ENCODE measurements at places on chromosomes 2 and 18.

DNA sequence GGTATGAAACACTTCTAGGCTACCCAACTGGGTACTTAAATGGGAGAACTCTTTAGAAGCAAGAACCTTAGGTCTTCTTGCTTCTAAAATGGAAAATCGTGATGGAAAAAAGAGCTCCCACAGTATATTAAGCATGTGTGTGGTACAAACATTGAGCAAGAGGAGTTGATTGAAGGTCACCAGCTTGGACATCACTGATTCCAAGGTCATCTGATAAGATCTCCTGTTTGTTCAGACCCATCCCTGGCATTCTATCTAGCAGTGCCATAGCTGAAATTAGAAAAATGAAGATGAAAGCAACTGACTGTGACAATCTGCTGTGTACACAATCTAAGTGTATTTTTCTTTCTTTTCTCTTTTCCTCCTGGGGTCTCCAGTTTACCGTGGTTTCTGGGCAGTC lies 35.7 kb downstream of the TMEM182 start:
- DNase-seq, result no peak

DNA sequence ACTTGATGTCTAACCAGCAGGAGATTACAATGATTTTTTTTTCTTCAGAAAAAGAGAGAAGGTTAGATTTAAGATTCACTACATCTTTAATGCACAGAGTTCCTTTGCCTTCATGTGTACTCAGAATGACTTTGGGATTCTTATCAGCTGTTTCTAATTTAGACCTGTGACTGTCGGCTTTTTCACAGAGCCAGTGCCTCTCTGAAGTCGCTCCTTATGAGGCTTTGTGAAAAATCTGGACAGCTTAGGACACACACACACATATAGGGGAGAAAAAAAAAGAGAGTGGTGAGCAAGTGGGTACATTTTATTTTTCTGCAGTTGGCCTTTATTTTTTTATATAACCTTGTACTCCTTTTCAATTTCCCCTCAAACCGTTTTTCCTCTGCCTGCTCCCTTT lies 893.1 kb upstream of the CELF4 start:
- DNase-seq, result no peak

DNA sequence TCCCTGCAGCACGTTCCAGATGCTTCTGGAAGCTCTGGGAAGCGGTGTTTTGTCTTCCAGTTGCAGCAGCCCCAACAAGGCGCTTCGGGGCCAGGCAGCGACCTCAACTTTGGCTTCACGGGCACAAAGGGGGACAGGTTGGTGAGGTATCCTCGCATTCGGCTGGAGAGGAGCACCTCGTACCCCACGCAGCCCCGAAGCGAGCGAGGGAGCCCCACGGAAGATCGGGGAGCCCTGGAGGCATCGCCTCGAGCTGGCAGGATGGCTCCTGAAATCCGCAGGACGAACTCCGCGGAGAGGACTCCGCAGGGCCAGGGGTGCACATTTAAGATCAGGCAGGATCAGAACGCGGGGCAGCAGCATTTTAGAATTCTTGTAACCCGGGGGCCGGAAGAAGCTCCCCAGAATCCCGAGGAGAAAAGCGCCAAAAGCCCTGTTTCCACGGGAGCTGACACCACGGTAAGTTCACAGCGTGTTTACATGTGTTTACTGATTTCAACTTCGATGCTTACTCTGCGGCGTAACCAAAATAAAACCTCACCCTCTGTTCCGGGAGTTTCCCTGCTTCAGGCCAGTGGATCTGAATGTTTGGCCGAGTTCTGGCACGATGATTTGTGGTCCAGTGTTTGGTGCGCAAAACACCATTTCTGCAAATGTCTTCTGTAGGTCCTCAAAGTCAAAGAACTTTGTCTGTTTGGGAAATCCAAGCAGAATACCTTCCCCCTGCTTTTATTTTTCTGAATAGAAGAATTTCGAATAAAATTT lies 212.5 kb downstream of the NEDD4L start:
- DNase-seq, result no peak

DNA sequence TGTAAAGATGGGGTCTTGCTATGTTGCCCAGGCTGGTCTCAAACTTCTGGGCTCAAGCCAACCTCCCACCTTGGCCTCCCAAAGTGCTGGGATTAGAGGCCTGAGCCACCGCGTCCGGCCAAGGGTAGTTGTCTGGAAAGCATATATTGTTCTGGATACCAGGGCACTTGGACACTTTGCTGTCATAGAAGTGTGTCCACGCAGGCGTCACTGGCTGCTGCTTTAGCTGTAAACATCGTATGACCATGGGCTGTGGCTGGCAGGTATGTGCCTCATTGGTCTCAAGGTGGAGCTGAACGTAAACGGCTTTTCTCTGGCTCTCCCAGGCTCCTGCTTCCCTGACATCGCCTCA lies 3.2 kb upstream of the GPR35 start:
- no peak for DNase-seq

DNA sequence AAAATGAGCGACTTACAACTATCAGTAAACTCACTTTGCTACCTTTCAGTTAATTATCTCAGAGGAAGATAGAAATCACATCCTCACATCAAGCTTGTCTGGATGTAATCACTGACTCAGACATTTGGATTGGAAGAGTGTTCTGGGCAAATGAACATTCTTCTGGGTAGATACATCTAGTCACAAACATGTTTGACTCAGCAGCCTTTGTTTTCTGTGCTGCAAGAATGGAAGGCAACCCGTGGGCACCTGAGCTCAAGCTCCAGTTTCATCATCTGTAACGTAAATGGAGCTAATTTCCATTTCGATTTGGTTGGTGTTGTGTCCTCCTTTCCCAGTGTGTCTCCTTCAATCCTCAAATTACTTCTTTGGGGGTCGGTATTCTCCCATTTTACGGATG lies 58.5 kb downstream of the ACAA2 start:
- DNase-seq, result no peak

DNA sequence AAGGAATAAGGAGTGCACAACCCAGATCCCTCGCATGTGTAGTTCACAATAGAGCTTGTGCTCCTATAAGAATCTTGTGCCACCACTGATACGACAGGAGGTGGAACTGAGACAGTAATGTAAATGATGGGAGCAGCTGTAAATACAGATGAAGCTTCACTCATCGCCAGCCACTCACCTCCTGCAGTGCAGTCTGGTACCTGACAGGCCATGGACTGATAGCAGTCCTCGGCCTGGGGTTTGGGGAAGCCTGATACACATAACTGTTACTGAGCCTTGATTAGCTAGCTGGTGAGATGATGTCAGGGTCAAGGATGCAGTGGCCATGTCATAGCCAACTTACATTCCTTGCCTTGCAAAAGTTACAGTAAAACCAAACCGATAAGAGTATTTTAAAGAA lies 376.6 kb downstream of the NBAS start:
- DNase-seq, result no peak

- no peak for DNase-seq
These were observed 202.1 kb downstream of the RNF144A start for GRCh38 chr2:7119132-7119835.

DNA sequence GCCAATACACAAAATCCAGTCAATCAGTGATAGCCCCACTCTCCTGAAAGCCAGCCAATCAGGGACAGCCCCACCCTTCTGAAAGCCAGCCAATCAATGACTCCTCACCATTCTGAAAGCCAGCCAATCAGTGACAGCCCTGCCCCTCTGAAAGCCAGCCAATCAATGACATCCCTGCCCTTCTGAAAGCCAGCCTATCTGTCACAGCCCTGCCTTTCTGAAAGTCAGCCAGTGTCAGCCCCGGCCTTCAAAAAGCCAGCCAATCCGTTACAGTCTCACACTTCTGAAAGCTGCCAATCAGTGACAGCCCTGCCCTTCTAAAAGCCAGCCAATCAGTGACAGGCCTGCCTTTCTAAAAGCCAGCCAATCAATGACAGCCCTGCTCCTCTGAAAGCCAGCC lies 95.9 kb upstream of the HDAC4 start:
- no peak for DNase-seq

- DNase-seq, result no peak
These were observed 185.6 kb downstream of the LPIN1 start for GRCh38 chr2:11932048-11932512.

GRCh38 chr2:25492726-25493125 lies 151.0 kb upstream of the DNMT3A start:
- no peak for DNase-seq

- no peak for DNase-seq
These were observed 4.6 kb downstream of the LOXL3 start for GRCh38 chr2:74548900-74549826.

- DNase-seq, result peak; percentile 31
These were observed at the start of gene SPDYA for GRCh38 chr2:28810384-28811285. TSS of gene SPDYA (plus strand) at chr2:28810834. CDS start at chr2:28816015, 5,181 bp downstream.

DNA sequence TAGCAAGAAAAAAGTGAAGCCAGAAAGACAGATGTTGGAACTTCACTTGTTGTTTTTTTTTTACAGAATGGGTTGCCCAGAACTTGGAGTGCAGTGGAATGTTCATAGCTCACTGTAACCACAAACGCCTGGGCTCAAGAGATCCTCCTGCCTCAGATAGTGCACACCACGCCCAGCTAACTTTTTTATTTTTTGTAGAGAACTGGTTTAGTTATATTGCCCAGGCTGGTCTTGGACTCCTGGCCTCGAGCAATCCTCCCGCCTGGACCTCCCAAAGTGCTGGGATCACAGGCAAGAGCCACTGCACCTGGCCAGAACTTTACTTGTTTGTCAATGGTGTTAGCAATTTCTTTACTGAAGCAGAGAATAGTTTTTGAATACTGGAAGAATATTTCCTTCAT lies 11.9 kb upstream of the ASPRV1 start:
- DNase-seq, result no peak
